ENCODE measurements at places on chromosomes 12 and 14.

- no peak for DNase-seq
Observed at GRCh38 chr12:8817856-8818255, 4.6 kb upstream of the A2ML1 start.

DNA sequence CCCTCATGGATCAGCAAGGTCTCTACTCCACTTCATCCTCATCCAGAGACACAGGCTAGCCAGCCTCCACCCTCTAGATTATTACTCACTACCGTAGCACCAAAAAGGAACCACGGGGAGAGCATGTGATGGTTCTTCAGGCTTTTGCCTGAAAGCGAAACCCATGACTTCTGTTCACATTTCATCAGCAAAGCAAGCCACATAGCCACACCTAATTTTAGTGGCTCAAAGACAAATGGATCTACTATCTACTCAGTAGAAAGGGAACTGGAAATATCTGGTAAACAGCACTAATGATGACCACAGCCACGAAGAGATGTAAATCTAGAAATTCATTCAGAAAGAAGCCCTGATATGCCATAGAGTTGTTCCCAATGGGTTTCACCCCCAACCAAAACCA lies 51.4 kb downstream of the VCPKMT start:
- DNase-seq: no peak

DNA sequence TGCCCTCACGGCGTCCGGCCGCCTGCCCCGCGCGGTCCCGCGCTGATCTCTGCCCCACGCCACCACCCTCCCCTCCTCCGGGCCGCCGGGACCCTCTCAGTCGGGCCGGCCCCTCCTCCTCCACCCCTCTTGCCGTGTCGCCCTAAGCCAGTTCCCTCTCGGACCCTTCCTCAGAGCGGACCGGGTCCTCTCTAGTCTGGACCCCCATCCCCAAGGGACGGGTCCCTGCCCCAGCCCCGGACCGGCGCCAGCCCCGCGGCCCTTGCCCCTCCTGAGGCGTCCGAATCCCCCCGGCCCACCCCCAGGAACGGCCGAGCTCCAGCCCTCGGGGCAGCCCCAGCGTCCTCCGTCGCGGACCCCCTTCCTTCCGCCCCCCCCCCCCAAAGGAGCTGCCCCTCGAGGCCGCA lies 485 bp downstream of the PPP4R4 start:
- no peak for DNase-seq

- DNase-seq: no peak
Observed at GRCh38 chr14:104438166-104438887, 141.2 kb upstream of the C14orf180 start.

DNA sequence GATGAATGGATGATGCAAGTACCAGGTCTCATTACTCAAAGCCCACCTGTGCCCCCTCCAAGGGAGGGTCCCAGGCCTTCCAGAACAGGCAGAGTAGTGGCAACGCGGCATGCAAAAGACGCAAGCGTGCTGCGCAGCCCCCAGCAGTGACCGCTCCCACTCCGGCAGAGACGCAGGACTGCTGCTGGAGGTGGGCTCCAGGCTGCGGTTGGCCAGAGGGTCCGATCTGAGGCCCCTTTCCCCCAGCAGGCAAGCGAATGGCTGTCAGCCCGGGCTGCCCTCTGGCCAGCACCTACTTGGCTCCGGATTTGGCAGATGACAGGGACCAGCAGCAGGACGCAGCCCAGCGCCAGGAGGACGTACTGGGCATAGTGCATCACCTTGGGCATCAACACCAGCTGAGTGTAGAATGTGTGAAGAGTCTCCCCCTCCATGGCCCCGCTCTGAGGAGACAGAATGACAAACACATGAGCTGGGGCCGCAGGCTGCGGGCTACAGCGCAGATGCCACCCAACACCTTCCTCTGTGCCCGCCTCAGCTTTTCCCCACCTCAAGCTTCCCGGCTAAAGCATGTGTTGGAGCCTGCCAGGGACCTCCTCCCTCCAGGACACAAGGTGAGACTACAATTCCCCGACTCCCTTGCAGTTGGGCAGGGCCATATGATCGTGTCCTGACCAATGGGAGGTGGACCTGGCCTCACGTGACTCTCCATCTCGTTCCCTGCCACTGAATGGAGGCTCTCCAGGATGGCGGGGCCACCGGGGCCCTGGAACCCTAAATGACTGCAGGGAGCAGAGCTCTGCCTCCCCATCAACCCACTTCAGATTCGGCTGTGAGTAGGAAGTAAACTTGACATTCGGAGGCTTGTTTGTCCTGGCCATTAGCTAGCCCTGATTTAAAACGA lies 77.4 kb downstream of the SCARB1 start:
- no peak for DNase-seq
